ENCODE measurements at places on chromosomes 6 and 20.

GRCh38 chr20:53921443-53921973 lies 148.9 kb downstream of the BCAS1 start:
- no peak for DNase-seq

DNA sequence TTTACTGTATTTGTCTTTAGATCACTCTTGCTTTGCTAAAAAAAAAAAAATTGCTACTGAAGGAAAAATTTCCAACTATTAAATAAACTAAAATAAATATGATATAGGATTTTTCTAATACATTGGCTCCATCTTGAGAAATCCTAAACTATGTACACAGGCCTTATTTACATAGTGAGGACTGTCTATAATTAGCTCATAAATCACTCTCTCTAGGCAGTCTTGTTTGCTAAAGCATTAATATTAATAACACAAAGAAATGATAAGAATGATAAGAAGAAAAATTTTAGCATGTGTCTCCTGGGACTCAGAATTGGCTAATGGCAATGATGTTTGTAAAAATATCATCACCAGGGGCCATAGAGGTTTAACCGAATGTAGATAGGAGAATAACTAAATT lies 13.3 kb upstream of the CRYBG1 start:
- no peak for DNase-seq

- DNase-seq: no peak
Measured at GRCh38 chr6:51814418-51814817, 273.0 kb downstream of the PKHD1 start.

DNA sequence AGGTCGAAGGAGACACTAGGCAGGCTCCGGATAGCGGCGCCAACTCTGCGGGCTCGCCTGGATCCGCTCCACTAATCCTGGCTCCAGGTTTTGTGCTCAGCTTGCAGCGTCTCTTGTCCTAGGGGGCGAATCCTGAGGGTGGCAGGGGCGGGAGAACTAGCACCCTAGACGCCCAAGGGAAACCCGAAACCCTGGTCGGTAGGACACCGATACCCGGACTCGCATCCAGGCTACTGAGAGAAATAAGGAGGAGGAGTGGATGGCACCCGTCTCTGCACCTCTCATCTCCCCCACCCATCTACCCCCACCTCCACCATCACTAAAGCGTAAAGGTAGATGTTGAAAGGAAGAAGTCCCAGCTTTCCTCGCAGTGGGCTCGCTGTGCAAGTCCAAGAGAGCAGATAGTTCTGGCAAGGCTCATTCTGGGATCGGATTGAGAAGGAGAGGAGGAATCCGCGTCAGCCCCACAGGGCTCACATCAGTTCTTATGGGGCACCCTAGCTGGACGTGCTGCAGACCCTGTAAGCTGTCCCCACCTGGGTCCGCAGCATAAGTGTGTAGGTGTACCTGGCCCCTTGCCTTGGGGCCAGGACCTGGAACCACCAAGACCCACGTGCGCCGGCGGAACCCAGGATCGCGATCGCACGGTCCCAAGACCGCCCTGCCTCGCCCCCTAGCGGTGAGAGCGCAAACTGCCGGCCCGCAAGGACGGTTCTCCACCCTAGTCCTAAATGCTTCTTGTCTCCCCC lies 6.9 kb downstream of the SLC32A1 start:
- DNase-seq: peak; percentile 74

DNA sequence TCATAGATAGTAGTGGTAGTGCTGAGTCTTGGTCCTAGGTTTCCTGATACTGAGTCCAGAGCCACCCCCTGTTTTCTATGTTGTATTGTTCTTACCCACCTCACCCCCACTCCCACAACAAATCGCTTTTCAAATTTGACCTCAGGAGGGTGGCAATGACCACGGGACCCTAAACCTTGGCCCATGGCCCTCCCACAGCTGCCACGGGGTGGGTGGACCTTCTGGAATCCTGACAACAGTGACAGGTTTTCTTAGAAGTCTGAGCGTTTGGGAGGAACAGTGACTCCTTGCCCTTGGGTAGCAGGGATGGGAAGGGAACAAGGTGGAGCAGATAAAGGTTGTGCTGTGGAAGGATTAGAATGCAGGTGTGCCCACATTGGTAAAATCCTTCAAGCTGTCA lies 36.9 kb downstream of the TGM3 start:
- DNase-seq: no peak

- no peak for DNase-seq
Measured at GRCh38 chr6:157561414-157561790, 180.4 kb downstream of the ZDHHC14 start.

DNA sequence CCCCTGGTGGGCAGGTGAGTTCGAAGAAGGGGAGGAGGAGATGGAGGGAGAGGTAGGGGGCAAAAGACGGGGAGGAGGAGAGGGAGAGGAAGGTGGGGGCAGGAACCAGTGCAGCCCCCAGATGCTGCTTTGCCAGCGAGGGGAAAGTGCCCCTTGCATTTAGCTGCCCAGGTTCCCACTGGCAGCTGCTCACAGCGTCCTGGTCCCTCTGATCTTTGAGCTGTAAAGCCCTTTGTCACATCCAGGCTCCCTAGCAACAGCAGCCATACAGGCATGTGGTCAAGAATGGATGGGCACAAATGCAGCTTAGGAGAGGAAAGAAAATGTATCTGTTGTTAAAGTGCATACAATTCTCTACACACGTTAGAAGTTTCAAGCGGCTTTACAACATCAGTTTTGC lies 160.9 kb downstream of the CD83 start:
- DNase-seq: no peak

DNA sequence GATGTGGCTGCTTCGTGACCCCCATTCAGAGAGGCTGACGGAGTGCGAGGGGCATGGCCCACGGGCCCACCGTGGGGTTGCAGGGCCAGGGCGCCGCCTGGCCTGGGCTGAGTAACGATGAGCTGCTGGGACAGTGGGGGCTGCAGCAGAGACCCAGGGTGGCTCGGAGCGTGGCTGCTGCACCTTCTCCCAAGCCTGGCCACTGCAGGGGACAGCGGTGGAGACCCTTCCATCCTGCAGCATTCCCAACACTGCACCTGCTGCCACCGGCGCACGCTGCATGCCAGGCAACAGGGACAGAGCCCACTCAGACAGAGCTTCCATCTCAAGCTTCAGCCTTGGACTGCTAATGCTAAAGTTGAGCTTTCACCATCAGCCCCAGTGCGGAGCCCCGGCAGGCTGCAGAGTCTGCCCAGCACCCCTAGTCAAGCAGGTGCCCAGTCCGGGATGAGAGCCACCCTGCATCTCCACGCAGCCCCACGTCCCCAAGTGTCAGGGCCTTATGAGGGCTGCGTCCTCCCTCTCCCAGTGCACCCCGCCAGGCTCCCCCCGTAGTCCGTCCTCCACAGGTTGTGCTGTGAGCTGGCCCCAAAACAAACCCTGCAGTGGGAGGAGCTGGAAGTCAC lies 89.4 kb upstream of the AFDN start:
- no peak for DNase-seq
